WERI-Rb-1 (cell line): ENCODE measurements at places on chromosomes 5 and 9.

- DNase-seq: no peak
Observed at GRCh38 chr5:82151662-82152061, 126.5 kb downstream of the RPS23 start.

DNA sequence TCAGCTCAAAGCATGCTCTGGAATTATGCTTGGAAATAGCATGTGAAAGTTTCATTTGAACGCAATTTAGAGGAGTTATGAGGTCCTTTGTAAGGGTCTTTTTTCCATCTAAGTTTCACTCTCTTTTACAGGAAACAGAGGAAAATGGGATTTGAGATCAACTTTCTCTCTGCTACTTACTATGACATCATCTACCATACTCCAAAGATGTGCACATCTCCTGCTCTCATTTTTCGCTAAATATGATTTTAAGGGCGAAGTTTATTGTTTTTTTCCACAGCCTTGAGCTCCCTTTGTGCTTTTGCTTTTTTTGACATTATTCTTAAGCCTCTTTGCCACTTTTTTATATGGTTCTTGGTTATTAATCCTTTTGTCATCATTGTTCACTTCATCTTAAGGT lies 125.6 kb downstream of the NNT start:
- DNase-seq: no peak

DNA sequence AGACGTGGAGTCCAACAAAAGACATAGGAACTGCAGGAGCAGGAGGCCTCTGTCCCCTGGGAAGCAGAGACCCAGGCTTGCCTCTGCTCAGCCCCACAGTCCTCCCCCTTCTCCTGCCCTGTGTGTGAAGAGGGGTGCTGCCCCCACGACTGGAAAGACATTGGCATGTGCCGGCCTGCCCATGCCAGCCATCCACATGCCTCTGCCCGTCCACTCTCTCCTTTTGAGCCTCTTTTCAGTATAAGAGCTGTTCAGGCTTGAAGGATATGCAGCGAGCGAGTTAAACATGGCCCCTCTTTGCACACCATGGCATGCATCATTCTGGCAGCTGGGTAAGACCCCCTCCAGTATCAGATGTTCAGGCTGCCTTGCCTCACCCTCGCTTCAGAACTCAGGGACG lies 159.7 kb upstream of the OTULINL start:
- no peak for DNase-seq

- no peak for DNase-seq
Observed at GRCh38 chr5:169265888-169266287, 35.1 kb downstream of the SLIT3 start.

GRCh38 chr9:4306066-4306776 lies 6.4 kb upstream of the GLIS3 start:
- no peak for DNase-seq
